ENCODE measurements at places on chromosomes 12 and 14.
A peak's percentile ranks its signal among the peaks of the same experiment; 100 is the strongest.

GRCh38 chr12:57212701-57213057, 3.9 kb upstream of the NXPH4 start:
- no peak for DNase-seq

DNA sequence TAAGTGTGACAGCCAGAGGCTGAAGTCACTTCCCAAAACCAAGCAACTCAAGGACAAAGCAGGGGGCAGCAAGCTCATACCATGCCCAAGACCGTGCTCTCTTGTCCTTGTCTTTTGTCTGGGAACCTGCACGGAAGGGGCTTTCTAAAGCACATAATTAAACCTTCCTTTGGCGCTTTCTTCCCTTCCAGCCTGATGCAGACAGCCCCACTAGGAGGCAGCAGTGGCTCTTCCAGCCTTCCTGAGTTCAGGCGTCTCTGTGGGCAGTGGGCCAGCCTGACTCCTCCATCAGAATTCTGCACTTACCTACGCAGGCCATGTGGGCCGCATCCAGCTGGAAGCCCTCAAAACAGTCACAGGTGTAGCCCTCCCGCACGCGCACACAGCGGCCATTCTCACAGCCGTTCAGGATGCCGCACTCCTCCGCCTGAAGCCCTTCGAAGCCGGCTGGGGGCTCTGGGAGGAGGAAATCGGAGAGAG, 7.6 kb downstream of the ISCA2 start:
- DNase-seq = no peak

DNA sequence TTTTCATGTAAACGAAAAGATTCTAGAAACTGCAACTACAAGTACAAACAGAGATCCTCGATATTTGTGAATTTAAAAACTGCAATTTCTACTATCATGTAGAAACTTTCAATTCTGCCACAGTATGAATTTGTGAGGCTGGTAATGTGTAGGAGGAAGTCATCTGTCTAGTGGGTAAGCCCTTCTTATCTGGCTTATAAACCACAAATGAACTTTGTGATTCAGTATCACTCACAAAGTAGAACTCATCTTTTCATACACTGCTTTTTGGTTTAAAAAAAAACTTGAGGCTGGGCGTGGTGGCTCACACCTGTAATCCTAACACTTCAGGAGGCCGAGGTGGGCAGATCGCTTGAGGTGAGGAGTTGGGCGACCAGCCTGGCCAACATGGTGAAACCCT, 20.7 kb downstream of the GTF2A1 start:
- DNase-seq = no peak

DNA sequence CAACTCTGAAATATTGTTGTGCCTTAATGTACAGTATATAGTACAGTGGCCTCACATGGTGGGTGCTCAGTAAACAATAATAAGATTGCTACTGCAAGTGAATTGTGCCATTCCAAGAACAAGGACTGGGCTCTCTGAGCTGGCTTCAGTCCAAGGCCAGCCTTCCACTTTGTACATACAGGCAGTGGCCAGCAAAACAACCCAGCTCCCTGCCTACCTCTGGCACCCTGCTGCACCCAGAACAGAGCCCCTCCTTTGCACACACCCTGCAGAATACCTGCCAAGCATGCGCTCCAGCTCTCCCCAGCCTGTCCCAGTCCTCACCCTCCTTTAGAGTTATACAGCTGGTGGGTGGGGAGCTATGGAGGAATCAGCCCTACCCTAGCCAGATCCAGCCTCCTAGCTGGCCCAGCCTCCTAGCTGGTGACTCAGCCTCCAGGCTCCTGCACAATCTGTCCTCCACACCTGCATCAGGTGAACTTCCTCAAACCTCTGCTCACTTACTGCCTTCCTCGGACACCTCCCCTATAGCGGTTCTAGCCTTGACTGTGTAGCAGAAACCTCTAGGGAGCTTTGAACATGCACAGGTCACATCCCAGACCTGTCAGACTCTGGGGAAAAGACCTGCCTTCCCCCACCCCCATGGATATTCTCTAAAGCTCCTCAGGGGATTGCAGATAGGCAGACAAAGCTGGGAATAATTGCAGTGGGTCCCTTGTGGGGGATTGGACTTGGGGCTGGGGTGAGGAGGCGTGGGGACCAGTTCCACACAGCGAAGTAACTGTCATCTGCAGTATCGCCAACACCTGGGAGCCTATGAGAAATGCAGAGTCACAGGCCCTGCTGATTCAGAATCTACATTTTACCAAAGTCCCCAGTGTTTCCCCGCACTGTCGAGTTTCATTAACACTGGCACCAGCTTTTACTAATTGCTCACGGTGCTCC, 17.9 kb downstream of the ZDHHC22 start:
- DNase-seq = no peak

DNA sequence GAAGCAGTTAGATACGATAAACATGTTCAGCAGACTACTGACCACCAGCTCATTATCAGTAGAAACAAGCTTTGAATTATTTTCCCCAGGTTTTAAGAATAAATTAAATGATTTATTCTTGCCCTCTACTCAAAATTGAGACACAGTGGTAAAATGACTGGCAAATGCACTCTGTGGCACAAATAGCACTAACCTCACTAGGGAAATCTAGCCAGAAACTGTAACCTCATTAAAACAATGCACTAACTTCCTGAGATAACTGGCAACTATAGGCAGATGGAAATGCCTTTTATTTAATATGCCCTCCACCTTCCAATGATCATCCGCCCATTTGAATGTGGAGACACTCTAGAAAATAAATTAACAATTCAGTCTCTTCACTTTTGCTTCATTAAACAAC, 33.2 kb downstream of the CPNE8 start:
- no peak for DNase-seq

GRCh38 chr12:131088701-131089530, 135.2 kb downstream of the ADGRD1 start:
- no peak for DNase-seq

DNA sequence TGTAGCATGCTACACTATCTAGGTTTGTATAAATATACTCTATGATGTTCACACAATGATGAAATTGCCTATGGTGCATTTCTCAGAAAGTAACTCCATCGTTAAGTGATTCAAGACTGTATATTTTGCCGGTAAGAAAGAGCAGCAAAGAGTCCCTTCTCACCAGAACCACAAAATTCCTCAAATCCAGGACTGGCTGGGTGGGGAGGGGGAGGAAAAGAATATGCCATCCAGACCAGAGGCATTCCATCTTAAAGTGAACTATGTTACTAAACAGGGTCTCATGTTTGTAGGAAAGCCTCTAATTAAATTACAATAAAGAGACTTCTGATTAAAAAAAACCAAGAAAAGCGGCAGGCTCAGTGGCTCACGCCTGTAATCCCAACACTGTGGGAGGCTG, 11.5 kb downstream of the UBE2N start:
- no peak for DNase-seq

- DNase-seq = no peak
Measured at GRCh38 chr12:32444895-32445294, 45.5 kb downstream of the FGD4 start.

GRCh38 chr12:89166525-89166934, 185.8 kb downstream of the DUSP6 start:
- no peak for DNase-seq

DNA sequence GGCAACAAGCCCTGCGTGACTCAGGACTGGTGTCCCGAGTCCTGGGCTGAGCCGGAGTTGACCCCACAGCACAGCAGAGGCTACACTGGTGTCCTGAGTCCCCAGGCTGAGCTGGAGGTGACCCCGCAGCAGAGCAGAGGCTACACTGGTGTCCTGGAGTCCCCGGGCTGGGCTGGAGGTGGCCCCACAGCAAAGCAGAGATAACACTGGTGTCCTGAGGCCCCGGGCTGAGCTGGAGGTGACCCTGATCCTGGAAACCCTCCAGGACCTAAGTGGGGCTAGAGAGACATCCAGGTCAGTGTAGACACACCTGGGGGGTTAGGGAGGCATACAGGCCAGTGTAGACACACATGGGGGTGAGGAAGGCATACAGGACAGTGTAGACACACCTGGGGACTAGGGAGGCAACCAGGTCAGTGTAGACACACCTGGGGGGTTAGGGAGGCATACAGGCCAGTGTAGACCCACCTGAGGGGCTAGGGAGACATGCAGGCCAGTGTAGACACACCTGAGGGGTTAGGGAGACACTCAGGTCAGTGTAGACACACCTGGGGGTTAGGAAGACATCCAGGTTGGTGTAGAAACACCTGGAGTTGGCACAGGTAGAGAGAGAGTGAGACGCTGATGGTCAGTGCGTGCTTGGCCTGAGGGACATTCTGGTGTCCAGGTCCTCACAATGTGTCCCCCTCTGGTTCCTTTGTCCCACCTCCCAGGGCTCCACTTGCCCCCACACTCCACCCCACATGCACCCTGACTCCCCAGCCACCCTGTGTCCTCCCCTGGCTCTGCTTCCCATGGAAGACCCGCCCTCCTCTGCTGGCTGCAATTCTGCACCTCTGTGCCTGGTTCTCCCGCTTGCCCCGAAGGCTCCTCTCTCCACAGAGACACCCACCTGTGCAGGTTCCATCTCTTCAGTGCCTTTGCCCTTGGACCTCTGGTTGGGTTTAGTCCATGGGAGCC, 321.6 kb upstream of the SFSWAP start:
- DNase-seq = no peak

DNA sequence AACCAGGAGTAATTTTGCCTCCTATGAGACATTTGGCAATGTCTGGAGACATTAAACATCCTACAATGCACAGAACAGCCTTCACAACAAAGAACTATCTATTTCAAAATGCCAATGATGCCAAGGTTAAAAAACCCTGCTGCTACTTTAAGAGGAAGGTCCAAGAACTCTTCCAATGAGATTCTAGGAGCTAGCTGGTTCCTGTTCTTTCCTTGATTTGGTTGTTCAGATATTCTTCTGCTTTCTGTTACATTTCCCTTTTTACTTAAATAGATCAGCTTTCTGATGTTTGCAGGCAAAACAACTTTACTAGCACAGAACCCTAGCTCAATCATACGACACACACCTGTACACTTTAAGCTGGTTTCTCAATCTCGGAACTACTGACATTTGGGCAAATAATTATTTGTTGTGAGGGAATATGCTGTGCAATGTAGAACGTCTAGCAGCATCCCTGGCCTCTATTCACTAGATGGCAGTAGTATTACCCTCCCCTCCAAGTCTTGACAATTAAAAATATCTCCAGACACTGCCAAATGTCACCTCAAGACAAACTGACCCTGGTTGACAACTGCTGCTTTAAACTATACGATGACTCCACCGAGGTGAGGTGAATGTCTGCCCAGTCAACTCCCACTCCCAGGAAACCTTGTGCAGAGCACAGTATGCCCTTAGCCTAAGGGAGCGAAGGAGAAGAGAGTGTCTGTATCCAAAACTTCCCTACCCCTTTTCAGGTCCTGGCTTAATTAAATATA, 4.4 kb downstream of the BLTP3B start:
- DNase-seq = peak; percentile 33

GRCh38 chr14:25411781-25412757, 362.1 kb upstream of the STXBP6 start:
- no peak for DNase-seq

GRCh38 chr14:105388976-105389375, 9.4 kb upstream of the TEX22 start:
- no peak for DNase-seq

DNA sequence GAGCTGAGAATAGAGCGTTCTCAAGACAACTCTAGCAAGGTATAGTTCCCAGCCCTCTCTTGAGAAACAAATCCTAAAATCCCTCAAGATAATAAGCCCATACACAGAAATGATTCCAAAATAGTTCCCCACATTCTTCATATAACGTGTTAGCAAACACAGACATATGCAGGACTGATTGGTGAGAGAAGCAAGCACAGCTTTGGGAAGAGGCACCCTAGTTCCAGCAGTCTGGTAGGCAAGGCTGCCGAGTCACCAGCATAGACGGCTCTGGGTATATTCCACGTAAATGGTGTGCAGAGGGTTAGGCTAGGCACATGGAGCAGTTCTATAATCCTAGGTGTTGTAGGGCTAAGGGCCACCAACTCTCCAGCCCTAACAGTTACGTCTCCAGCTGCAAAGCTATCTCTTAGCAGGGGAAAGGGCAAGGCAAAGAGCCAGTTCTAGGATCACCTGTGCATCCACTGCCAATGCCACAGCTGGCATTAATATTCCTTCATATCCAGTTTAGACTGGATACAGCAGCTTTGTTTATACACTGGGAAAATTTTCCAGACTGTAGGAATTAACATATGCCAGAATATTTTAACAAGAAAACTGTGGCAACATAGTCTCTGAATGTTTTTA, 52.9 kb downstream of the SH2B3 start:
- no peak for DNase-seq

Data from cerebellar nuclear complex (tissue), 1 donor.